Stimulated activated CD4-positive, alpha-beta T cell treated with anti-CD3 and anti-CD28 coated beads, TNF-alpha, amount 100 ng/mL, for 24 hours (primary cell): ENCODE measurements at places on chromosomes 6 and 20.

DNA sequence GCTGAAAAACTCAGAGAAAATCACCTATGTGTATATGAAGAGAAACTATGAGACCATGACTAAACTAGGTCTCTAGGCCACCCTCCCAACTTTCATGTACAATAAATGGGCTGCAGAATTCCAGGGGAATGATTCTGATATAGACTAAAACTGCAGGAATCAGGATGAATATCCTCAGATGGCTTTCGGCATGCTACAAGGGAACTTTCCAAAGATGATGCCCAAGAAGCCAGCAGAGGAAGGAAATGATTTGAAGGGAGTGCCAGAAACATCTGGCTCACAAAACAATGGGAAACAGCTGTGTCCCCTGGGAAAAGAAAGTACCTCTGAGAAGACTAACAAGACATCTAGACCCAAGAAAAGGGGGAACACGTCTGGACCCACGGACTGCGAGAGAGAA lies 41.1 kb downstream of the PLN start:
- DNase-seq: no peak

- DNase-seq: no peak
These were observed 450.2 kb downstream of the CDC5L start for GRCh38 chr6:44837741-44838140.

GRCh38 chr6:130765181-130765727 lies 62.0 kb upstream of the SMLR1 start:
- DNase-seq: no peak

DNA sequence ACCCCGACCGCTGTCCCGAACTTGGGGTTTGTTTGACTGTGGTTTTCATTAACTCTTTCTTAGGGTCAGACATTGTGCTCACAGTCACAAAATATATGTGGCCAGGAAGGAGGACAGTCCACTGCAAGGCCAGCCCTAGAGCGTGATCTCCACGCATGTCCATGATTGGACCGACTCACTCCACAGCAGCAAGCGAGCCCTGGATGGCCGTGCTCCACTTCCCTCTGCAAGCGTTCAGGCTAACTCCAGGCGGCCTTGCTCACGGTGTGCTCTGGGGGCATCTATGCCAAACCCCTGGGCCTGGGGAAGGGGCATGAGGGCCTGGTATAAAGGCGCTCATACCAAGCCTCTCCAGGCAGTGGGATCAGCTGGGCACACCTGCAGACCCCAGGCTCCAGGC lies 5.6 kb downstream of the DACT2 start:
- no peak for DNase-seq

GRCh38 chr20:46191168-46191540 lies 73.0 kb downstream of the CD40 start:
- no peak for DNase-seq

GRCh38 chr6:164379795-164380194 lies 929.6 kb downstream of the C6orf118 start:
- DNase-seq: no peak

- DNase-seq: no peak
These were observed 754 bp downstream of the YWHAB start for GRCh38 chr20:44886266-44886651.

GRCh38 chr6:161635975-161636374 lies 362.1 kb upstream of the AGPAT4 start:
- no peak for DNase-seq

GRCh38 chr6:134609716-134610261 lies 291.9 kb upstream of the SGK1 start:
- DNase-seq: no peak
